ENCODE measurements at places on chromosomes 16 and 17.

DNA sequence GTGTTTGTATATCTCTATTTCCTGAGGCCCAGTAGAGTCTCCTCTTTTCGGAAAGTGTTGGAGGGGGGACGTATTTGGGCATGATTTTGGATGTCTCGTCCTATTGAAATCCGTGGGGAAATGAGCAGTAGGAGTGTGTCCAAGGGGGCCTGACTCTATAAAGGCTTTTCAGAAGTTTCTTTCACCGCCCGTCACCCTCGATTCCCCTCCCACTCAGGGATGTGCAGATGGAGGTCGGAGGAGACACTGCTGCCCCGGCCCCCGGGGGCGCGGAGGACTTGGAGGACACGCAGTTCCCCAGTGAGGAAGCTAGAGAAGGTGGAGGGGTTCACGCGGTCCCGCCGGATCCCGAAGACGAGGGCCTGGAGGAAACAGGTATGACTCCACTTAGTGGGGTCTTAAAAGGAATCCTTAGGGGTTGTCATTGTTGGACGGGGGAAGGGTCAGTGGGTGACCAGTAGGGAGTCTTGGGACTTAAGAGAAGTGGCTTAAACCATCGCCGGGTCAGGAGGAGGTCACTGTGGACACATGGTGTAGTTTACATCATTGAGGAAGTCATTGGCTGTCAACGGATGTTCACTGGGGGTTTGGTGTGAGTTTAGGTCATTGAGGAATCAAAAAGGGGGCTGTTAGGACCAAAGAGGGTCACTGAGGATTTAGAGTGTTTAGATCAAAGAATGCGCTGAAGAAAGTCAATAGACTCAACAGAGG is 424 bp downstream of the MON1B start:
- no peak for DNase-seq

- DNase-seq = no peak
These were observed 15.6 kb upstream of the ITPRIPL2 start for GRCh38 chr16:19098173-19098572.

GRCh38 chr17:80109713-80110446 is 8.5 kb downstream of the GAA start:
- no peak for DNase-seq

DNA sequence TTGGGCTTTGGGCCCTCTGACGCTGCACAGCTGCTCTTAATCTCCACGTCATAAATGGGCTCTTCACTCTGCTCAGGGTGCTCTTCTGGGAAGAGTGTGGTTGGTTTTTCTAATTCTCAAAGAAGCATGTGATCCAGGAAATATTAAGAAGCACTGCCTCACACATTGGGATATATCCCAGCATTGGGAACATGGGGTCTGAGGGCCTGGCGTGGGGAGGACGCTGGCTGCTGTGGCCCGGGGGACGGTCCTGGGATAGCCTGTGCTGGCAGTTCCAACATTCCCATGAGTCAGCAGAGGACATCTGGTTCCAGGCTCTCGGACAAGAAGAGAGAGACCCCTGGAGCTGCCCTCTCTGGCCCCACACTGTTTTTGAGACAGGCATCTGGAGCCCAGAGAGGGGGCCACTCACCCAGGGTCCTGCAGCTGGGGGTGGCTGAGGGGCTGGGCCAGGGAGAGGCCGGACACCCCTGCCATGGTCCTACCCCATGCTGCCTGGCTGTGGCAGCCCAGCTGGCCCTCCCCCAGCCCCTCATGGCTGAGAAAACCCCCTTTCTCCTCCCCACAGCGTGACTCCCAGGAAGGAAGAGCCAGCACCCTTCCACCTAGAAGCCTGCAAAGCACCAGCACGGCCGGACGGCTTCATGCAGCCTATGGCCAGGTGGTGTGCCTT is 58.8 kb downstream of the NT5M start:
- DNase-seq = no peak
